Epithelial cell of proximal tubule (primary cell): ENCODE measurements at places on chromosomes 2 and 18. TPM values are rescaled to one million over a fixed set of nuclear protein-coding genes. Genes with fewer than 3 reads are reported as not detected.

GCFC2 gene
- 21.2 and 24.7 TPM in 2 replicates for total RNA-seq

ALPI gene
- not detected in 2 replicates for total RNA-seq

MERTK gene
- 4.3 and 8.7 TPM in 2 replicates for total RNA-seq

FN1 gene
- total RNA-seq = 890 and 962 TPM in 2 replicates

CYTIP gene
- 1.3 and 4.8 TPM in 2 replicates for total RNA-seq

CLEC4F gene
- not detected in 2 replicates for total RNA-seq

DNA sequence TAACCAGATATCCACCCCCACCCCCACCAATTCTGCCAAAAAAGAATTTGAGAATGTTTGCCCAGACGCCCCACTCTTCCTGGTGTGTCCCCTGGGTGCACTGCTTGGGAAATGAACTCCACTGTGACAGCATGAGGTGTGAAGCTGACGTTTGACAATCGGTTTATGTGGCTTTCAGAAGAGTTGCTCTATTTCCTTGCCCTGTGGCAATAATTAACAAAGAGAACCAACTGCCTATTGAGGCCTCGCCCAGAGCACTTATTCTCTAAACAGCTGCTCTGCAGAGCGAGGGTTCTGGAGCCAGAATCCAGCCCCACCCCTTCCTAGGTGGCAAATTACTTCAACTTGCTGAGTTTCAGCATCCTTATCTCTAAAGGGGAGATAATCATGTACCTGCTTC, 115.8 kb upstream of the SIX3 start:
- no peak for DNase-seq

DNA sequence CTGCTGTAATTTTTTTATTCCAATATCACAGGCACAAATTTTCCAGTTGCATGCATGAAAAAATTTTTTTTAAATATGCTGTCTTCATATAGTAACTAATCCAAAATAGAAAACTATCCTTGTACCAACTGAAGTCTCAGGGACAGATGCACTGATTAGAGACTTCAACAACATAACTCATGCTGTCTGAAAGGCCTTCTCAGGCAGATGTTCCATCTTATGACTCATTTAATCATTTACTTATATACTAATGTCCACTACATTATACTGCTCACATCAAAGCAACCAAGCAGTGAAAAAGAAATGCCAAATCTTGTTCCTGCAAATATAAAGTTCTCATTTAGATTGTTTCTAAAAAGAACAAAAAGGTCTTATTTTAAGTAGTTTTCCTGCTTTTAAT, 53.1 kb downstream of the OLA1 start:
- DNase-seq = no peak

DNA sequence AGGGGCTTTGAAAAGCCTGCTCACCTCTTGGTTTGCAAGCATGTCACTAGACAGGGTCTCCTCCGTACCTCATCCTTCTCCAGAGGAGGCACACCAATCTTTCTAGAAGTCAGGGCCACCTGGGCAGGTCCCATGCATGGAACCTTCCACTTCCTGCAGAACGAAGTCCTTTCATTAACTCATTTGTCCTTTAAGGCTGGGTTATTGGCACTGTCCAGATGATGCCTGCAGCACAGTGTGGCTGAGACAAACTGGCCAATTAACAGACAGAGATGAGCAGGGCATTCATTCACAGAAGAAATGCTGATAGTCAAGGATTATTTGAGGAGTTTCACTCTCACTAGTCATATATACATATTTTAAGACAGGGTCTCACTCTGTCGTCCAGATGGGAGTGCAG, 245.3 kb downstream of the TFCP2L1 start:
- no peak for DNase-seq

DNA sequence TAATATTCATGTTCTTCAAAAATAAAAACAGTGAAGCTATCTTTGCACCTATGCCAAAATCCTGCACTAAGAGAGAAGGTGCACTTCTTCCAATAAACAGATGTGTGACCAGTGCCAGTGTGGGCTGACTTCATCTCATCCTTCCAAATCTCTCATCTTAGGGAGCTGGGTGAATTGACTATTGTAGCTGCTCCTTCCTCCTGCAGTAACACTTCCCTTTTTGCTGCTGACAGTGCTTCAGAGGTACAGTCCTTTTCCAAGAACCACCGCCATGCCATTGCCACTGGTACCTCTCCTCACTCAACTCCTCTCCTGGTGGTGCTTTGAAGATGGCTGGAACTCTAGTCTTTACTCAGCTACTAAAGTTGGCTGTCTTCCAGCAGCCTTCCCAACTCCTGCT, 42.1 kb upstream of the ARHGAP25 start:
- DNase-seq = no peak

DNA sequence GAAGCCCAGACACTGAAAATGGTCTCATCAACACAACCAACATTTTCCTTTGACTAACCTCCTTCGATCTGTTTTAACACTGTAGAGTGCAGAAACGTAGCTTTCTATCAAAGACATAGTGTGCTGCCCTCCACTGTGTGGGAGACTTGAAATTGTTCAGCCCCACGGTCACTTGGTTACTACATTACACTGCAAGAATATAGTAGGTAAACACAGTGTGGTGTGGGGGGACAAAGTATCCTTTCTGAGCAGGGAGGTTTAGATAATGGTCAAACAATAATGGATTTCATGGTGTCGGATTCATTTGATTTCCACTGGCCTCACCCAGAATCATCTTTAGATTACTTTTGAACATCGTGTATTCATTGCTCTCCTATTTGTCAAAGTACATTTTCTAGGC, 181.0 kb downstream of the ERBB4 start:
- DNase-seq = no peak

- DNase-seq = no peak
These were observed 3.6 kb upstream of the IL1A start for GRCh38 chr2:112787729-112788393.

- DNase-seq = no peak
These were observed 138.2 kb downstream of the ASXL3 start for GRCh38 chr18:33716061-33716683.

GRCh38 chr2:117952228-117952627, 61.6 kb downstream of the CCDC93 start:
- DNase-seq = no peak

- DNase-seq = no peak
These were observed 376.5 kb downstream of the ALK start for GRCh38 chr2:29544917-29545316.

DNA sequence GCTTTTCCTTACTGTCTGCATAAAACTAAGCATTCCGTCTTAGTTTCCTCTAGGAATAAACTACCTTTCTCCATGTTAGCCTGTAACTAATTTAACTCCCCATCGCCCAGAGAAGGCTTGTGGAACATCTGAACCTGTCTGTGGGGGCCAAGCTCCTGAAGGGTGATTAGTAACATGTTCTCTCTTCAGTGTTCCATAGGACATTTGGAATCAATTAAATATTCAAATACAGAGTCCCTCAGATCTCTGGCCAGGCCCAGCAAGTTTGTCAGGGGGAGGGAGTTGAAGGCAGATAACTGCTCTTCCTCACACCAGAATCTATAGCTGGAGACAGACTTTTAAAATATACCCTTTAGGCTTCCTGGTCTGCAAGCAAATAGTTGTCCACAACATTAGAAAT, 8.8 kb downstream of the RDH14 start:
- DNase-seq = no peak
